A549 (cell line): ENCODE measurements at places on chromosomes 1 and 21.

- DNase-seq = peak; percentile 55
Observed at GRCh38 chr1:198699167-198700015, 60.6 kb downstream of the PTPRC start.

GRCh38 chr1:151875419-151876097 lies 22.0 kb upstream of the THEM5 start:
- no peak for DNase-seq

DNA sequence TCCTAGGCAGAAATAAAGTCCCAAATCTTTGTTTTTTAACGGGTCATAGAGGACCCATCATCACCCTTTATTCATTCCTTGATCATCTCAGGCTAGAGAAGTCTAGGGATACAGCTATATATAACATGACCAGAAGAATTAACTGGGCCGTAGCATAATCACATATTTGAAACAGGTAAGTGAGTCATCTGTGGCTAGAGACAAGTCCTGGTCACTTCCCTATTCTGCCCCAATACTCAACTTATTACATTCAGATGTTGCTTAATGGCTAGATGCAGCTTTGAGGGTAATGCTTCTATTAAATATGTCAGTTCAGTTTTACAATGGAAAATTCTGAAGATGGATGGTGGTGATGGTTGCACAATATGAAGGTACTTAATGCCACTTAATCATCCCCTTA lies 47.0 kb downstream of the EXO1 start:
- no peak for DNase-seq

GRCh38 chr1:214251354-214251753 lies 29.6 kb upstream of the SMYD2 start:
- DNase-seq = no peak

DNA sequence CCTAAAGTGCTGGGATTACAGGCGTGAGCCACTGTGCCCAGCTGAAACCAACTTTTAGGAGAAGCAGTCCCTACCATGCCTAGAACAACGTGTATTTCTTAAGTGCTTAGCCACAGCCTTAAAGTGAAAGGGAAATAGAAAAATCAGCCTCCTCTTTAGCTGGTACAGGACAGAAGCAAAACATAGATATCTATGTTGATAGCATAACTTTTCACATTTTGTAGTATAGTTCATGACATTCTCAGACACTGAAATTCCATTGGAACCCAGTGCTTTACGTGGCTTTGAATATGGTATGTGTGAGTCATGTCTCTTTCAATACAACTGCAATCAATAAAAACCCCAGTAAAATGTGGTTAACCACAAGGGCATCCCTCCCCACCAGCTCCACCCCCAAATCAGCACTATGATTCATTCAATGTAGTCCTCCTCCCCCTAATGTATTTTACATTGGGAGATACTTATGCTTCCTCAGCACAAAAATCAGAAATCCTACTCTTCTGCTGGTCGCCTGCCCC lies 32.1 kb downstream of the TGFB2 start:
- DNase-seq = peak; percentile 93

DNA sequence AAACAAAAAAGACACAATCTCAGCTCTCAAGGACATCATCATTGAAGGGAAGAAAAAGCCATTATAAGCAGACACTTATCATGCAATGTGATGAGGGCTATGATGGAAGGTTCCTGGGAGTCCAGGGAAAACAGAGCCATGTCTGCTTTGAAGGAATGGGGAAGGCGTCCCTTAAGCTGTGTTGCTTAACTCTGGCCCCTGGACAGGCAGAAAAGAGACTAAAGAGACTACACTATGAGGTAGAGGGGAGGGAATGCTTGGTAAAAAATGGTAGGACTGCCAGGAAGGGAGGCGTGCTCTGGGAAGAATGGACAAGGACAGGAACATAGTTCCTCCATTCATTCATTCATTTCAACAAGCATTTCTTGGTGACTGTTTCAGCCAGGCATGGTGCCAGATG lies 21.2 kb downstream of the ASAP3 start:
- DNase-seq = no peak

- no peak for DNase-seq
Observed at GRCh38 chr1:72280131-72280530, 2.2 kb downstream of the NEGR1 start.

- no peak for DNase-seq
Observed at GRCh38 chr1:245663841-245664240, 509.1 kb downstream of the KIF26B start.

DNA sequence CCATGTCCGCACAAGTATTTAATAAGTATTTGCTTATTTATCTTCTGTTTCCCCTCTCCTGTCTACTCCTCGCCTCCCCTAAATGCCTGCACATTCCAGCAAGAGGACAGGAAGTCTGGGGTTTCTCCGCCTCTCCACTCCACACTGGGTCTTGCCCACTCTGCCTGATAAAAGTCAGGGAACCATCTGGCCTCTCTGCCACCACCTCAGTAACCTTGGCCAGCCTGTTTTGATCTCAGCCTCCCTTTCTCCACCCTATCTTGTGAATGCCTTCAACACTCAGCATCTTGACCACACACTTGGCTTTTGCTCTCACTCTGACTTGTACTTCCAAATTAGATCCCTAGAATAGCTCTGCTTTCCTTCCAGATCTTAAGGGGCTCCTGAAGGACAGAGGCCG lies 165.3 kb upstream of the UBE2U start:
- DNase-seq = no peak

DNA sequence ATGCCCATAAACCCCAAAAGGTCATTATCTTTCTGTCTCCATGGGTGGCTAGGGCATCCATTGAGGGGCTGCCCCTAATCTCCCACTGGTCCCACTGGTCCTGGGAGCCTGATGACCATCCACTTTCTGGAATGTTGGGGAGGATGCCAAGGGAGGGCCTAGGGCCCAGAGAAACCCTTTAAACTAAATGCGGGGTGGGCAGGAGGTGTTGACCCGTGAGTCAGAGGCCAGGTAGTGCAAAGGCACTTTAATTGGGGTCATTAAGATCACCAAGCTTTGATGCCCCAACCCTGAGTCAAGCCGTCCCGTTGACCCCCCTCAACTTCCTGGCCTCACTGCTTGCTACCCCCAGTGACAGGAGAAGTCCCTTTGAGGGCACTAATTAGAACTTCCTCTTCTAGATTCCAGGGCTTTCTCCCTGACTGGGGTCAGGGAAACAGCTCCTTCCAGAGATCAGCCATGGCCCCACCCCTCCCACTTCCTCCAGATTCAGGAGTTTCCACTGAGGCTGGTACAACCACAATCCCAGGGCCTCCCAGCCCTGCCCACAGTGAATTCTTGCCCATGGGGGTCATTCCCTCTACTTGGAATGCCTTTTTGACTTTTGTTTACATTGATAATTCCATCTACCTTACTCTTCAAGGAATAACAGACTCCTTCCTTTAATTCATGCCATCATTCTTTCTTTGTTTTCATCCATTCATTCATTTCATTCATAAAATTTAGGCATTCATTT lies 15.5 kb upstream of the SERINC2 start:
- DNase-seq = no peak

DNA sequence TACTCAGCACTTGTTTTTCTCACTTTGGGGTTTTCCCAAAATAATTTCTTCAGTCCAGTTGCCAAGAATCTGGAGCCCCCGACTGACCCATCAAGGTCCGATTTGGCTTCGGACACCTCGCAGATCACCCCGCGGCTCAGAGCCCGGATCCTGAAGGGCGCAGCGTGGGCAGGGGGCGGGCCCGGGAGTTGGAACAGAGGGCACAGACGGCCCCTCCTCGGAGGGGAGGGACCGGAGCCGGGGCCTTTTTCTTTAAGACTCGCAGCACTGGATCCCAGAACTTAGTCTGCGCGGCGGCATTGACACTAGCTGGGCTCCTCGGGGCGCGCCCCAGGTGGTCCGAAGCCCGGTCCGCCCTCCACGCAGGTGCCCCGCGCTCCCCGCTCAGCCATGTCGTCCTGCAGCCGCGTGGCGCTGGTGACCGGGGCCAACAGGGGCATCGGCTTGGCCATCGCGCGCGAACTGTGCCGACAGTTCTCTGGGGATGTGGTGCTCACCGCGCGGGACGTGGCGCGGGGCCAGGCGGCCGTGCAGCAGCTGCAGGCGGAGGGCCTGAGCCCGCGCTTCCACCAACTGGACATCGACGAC lies at the start of gene CBR3:
Gene CBR3 (plus strand): TSS at position 277 of the 588 bp plus-strand sequence. CDS start 114 bp downstream, at position 391.
- DNase-seq = peak; percentile 55

DNA sequence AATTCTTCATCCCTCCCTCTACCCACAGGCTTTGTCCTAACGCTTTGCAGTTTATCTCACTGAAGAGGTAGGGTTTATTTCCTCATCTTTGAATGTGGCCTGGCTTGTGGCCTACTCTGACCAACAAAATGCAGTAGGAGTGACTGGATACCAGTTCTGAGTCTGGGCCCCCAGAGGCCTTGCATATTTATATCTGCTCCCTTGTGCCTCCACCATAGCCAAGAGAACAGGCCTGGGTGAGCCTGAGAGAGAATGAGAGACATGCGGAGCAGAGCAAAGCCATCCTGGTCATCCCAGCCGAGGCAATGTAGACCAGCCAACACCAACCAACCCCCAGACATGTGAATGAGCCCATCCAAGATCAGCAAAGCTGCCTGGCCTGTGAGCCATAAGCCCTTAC lies 30.3 kb downstream of the SMIM12 start:
- no peak for DNase-seq
